LHCN-M2 (cell line): ENCODE measurements at places on chromosomes 5 and 9.
A peak's percentile ranks its signal among the peaks of the same experiment; 100 is the strongest.

GRCh38 chr5:13664377-13664776 lies 280.1 kb downstream of the DNAH5 start:
- DNase-seq, result peak; percentile 98

DNA sequence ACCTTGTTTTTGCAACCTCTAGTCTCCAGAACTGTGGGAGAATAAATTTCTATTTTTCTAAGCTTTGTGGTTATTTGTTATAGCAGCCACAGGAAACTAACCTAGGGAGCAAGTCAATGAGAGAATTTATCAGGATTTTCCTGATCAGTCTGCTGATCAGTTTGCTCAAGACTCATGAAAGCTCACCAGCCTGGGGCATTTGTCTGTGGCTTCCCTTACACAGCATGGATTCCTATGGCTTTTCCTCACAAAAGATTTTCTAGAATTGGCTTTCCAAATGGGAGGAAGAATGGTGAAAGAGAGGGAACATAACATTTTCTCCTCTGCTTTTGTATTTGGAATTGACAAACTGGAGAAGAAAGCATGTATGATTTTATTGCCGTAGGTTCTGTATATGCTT lies 20.2 kb downstream of the ARRDC3 start:
- DNase-seq, result no peak

GRCh38 chr5:132190161-132190817 lies 37.4 kb downstream of the P4HA2 start:
- peak; percentile 83 for DNase-seq

DNA sequence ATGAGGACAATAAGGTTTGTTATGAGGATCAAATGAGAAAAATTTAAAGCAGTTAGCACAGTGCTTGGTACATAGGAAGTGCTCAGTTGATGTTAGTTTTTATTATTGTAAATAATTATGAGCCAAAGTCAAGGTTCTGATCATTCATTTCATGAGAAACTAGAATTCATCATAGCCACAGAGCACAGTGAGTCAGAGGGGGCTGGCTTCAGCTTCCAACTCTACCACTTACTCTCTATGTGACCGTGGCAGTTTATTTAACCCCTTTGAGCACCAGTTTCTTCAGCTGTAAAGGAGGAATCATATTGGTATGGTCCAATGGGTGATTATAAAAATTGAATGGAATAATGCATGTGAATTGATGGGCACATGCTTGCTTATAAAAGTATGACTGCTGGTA lies 39.4 kb downstream of the KLHL3 start:
- DNase-seq, result peak; percentile 21

- no peak for DNase-seq
Measured at GRCh38 chr5:74093561-74093960, 467.6 kb downstream of the ARHGEF28 start.

- DNase-seq, result no peak
Measured at GRCh38 chr9:37025071-37025822, 8.8 kb downstream of the PAX5 start.

- no peak for DNase-seq
Measured at GRCh38 chr5:58405175-58405574, 54.7 kb downstream of the PLK2 start.
